ENCODE measurements at places on chromosomes 12 and 14.

- no peak for DNase-seq
Measured at GRCh38 chr12:127507341-127507740, 759.6 kb upstream of the TMEM132C start.

DNA sequence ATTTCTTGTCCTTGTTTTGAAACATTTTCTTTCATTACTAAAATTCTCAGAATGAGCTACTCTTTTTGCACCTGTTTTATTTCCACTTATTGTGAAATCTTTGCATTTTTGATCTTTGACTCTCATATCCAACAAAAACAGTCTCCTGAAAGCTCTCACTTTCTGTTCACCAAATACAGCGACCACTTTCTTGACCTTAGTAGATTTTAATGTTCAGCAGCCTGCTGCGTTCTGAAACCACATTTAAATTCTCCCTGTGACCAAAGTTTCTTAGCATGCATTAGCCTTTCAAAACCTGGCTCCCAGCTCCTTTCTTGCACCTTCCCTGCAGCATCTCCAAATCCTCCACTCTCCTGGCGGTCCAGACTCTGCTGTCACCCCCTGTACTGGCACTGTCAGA is 404.4 kb upstream of the PDE3A start:
- no peak for DNase-seq

DNA sequence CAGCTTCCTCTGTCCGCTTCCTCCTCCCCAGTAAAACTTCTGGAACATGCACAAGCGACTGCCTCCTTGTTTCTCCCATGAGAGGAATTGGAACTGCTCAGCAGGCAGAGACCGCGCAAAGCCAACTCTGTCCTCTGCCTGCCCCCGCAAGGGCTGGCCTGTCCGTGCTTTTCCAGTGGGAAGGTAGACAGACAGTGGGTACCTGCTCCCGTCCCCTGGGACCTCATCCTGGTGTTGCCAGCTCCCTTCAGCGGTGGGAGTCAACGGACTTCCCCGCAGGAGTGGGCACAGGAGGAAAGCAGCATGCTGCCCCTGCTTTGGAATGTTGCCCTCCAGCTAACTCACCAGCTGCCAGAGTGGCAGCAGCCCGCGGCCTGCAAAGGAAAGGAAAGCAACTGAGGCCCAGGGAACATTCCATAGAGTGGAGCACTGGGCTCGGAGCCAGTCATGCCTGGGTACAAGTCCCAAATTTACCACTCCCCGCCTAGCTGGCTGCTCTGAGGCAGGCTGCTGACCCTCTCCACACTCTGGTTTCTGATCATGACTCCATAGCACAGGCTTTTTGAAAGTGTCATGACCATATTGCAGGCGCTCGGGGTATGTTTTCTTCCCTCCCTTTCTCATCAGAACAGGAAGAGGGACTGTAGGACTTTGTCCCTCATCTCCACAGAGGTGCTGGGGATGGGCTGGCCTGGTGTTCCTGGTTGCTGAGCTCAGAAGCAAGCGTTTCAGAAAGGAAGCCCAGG is 89.2 kb upstream of the CLMN start:
- no peak for DNase-seq

DNA sequence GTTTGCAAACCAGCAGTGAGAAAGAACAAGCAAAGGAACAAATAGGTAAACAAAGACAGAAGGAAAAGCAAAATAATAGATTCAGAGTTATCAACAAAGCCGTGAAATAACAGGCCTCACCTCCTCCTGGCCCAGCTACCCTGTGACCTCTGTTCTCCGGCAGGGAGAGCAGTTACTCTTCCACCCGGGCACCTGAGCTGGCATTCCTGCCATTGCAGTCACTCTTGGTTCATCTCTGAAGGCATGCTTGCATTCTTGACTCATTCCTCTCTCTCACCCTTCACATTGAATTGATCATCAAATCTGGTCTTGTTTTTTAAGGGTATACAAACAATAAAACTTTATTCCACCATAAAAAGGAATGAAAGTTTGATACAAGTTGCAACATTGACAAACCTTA is 95.1 kb downstream of the TTC8 start:
- DNase-seq: no peak

- peak; percentile 80 for DNase-seq
Measured at GRCh38 chr12:124236625-124237031, 58.3 kb upstream of the RFLNA start.

- DNase-seq: no peak
Measured at GRCh38 chr12:43737646-43738045, 20.9 kb downstream of the PUS7L start.

DNA sequence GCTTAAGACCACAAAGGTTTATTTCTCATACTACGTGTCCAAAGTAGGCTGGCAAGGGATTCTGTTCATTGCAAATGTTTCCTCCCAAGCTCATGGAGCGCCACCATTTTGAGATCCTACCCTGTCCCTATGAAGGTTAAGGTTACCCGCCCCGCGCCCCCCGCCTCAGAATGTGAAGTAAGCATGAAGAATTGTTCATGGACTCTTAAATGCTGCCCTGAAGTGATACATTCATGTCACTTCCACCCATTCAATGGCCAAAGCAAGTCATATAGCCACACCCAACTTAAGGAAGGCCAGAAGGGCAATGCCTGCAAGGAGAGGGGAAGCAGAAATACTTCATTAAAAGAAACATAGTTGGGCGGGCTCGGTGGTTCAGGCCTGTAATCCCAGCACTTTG is 4.2 kb downstream of the TMEM253 start:
- no peak for DNase-seq

- no peak for DNase-seq
Measured at GRCh38 chr14:100286484-100287191, 19.6 kb downstream of the SLC25A29 start.

- DNase-seq: peak; percentile 84
Measured at GRCh38 chr12:31590642-31591379, at the start of gene DENND5B. DENND5B (minus strand) TSS chr12:31591136; CDS start chr12:31590832, 304 bp downstream.

- peak; percentile 74 for DNase-seq
Measured at GRCh38 chr12:26122681-26123481, 2.0 kb downstream of the BHLHE41 start.

DNA sequence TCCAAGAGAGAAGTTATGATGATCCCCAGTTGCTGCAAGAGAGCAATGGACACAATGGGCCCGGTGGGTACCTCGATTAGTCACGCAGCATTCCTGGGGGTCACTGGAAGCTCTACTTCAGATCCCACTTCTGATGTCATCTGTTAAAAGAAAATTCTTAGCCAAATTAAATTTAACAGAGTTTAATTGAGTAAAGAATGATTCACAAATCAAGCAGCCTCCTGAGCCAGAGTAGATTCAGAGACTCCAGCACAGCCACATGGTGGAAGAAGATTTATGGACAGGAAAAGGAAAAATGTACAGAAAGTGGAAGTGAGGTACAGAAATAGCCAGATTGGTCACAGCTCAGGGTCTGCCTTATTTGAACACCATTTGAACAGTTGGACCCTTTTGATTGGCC is 107.5 kb downstream of the SPTSSA start:
- no peak for DNase-seq

- peak; percentile 97 for DNase-seq
Measured at GRCh38 chr12:124625867-124626675, 58.7 kb upstream of the NCOR2 start.

GRCh38 chr14:40115583-40115982 is 683.4 kb upstream of the FBXO33 start:
- DNase-seq: no peak

DNA sequence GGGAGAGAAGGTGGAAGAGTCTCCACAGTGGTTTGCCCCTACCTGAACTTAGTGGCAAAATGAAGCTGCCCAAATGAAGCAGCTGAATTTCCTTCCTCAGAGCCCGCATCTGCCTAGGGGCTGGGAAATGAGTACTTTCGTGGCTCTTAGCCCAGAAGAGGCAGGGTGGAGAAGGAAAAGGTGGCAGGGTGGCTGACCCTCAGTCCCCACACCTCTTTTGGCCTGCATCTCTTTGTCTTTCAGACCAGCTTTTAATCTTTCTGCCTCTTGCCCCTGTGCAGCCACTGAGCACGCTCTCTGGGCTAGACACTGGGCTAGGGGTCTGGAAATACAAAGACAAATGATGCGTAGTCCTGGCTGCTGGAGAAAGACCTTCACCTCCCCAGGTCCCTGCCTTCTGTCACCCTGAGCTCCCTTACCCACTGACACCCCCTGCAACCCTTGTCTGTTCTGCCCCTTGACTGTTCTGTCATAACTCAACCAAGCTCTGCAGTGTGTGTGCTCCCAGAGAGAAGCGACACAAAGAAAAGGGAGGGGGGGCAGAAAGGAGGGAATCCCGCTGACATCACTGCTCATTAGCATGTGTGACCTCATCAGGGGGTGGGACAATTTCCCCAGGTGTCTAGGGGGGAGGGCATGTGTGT is 371 bp upstream of the REM2 start:
- DNase-seq: peak; percentile 64

DNA sequence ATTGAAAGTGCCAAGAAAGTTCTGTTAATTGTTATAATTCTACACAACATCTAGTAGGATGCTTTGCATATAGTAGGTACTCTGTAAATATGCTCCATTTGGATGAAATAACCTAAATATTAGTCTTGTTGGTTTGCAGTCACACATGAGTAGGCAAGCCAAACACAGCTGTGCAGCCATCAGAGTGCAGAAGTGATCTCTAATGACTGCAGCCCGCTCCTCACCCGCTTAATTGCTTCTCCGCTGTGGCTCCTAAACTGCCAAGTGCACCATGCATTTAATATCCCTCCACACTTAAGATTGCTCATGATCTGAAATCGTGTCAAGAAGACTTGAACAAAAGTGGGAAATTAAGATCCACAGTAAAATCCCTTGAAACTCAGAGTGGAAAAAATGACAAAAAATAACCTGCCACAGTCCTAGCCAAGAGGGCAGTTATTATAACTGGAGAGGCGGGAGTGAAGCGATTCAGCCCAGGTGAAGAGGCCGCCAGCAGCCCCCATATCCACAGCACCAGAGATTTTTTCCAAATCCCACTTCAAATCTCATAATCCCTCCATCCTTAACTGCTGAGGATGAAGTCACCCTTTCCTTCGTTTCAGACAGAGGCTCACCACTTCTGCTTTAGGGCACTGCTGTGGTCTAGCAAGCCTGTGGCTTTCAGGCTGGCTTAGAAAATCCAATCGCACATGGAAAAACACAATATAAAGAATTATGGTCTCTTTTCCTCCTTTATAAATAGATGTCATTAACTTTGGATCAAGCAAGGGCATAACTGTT is 69.5 kb downstream of the TMEM30B start:
- DNase-seq: no peak

DNA sequence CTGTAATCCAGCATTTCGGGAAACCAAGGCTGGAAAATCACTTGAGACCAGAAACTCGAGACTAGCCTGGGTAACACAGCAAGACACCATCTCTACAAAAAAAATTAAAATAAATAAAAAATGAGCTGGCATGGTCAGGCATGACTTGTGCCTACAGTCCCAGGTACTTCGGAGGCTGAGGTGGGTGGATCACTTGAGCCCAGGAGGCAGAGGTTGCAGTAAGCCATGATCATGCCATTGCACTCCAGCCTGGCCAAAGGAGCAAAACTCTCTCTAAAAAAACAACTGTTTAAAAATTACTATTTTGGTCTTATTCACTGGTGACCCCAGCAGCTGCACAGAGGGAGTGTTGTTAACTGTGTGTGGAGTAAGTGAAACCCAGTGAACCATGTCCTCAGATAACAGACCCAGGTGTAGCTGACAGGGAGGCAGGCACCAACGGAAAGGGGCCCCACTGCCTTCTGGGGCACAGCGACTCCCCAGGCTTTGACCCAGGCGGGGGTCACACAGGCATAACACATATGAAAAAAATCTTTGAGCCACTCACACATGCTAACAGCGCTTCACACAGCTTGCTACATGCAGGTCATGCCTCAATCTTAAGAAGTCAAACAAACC is 12.1 kb downstream of the DDX54 start:
- DNase-seq: no peak

GRCh38 chr12:69553628-69554248 is 31.5 kb upstream of the CCT2 start:
- DNase-seq: peak; percentile 78

DNA sequence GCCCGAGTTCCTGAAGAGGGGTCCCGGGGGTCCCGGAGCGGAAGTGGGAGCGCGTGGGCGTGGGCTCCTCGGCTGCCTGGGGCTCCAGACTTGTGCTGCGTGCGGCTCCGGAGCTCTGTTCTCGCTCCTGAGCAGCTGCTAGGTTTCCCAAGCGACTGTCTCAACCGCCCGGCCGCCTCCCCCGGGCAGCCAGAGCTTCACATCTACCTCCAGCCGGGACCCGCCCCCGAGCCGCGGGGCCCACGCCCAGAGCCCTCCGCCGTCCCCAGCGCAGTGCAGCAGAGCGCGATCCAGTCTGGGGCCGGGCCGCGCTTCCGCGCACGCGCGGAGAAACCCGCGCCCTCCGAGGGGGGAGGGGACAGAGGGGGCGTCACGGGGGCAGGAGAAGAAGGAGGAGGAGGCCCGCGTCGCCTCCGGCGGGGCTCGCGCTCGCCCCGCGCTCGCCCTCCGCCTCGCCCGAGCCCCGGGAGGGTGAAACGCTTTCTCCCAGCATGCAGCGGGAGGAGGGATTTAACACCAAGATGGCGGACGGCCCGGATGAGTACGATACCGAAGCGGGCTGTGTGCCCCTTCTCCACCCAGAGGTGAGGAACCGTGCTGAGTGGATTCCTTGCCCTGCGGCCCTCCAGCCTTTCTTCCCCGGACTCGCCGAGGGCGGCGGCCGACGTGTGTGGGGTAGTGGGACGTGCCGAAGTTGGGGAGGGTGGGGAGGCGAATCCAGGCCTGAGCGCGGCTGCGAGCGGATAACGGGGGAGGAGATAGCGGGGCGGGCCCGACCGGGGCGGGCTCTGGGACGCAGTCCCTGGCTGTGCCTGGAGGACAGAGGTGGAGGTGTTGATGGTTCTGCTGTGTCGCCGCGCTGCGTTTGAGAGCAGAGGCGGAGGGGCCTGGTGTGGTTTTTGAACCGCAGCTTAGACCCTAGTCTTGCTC is at the start of gene ZDHHC17:
ZDHHC17 (plus strand) TSS at position 370 of the 930 bp plus-strand sequence; CDS start at position 492, 122 bp downstream.
- DNase-seq: peak; percentile 95

DNA sequence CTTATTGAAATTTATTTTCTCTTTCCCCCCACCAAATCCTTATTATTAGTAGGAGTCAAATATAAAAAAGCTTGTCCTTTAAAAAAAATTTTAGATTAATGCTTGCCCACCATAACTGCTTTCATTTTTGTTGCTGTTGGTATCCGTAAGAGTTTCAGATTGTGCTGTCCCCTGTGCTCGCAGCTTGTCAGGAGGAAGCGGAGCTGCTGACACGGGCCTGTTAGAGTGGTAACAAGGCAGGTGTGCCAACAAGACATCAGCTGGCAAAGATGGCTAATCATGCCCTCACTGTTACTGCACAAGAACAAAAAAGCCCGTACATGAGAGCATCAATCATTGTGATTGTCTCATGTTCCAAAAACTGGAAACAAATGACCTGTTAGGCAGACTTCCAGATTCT is 148.4 kb downstream of the ALG10B start:
- no peak for DNase-seq
